ENCODE measurements at places on chromosomes 13 and 19. TPM values are rescaled to one million over a fixed set of nuclear protein-coding genes. Genes with fewer than 3 reads are reported as not detected.

Gene UFM1
- 82.3 TPM for total RNA-seq

Gene PSG6
- not detected for total RNA-seq

Gene COL5A3
- 6.3 TPM for total RNA-seq

Gene RFX1
- total RNA-seq: 3.0 TPM

Gene LIG1
- total RNA-seq: 52.7 TPM

Gene TMPRSS9
- not detected for total RNA-seq

Gene MTUS2
- total RNA-seq: 0.25 TPM

Gene TPTE2
- not detected for total RNA-seq

Gene AP3D1
- total RNA-seq: 102 TPM

Gene ESD
- 123 TPM for total RNA-seq

Gene FSD1
- total RNA-seq: 0.99 TPM

Gene ZNF560
- total RNA-seq: 0.06 TPM

Gene TJP3
- total RNA-seq: not detected

Gene NUP62
- total RNA-seq: 21.2 TPM

Gene B3GNT8
- 0.26 TPM for total RNA-seq

Gene S1PR5
- 4.1 TPM for total RNA-seq

Gene ADGRE3
- not detected for total RNA-seq

Gene ZNF331
- 8.3 TPM for total RNA-seq

Gene KLK10
- total RNA-seq: not detected

Gene CYP4F2
- not detected for total RNA-seq

Gene FXYD7
- total RNA-seq: not detected

Gene MEF2B
- total RNA-seq: not detected

Gene NTN5
- total RNA-seq: under 0.01 TPM

Gene TICAM1
- total RNA-seq: 2.8 TPM
